NCI-H510A treated with DMSO at 0.1 percent for 48 hours (cell line): ENCODE measurements at places on chromosomes 7 and 10.

- DNase-seq = no peak
Observed at GRCh38 chr10:34644224-34644623, 170.9 kb downstream of the PARD3 start.

GRCh38 chr7:51645255-51645654, 328.6 kb upstream of the COBL start:
- no peak for DNase-seq

- DNase-seq = no peak
Observed at GRCh38 chr7:134186027-134186426, 58.9 kb downstream of the LRGUK start.

GRCh38 chr7:158955932-158956804, 99.8 kb downstream of the DYNC2I1 start:
- DNase-seq = no peak

DNA sequence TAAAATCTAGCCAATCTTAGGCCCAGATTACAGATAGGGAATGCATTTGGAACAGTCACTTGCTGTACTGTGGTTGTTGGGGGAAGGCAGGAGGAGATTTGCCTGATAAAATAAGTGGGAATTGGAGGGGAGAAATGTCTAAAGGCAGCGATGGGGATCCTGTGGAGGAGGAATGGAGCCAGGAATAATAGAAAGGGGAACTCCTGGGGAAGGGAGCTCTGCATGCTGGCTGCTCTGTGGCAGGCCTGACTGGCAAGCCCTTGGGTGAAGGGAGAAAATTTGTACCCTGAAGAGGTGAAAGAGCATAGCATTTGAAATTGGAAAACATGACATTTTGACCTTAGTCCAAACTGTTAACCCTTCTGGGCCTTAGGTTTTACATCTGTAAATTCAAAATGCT, 13.7 kb downstream of the MMP21 start:
- no peak for DNase-seq

GRCh38 chr10:103207141-103207540, 14.1 kb upstream of the NT5C2 start:
- DNase-seq = no peak

DNA sequence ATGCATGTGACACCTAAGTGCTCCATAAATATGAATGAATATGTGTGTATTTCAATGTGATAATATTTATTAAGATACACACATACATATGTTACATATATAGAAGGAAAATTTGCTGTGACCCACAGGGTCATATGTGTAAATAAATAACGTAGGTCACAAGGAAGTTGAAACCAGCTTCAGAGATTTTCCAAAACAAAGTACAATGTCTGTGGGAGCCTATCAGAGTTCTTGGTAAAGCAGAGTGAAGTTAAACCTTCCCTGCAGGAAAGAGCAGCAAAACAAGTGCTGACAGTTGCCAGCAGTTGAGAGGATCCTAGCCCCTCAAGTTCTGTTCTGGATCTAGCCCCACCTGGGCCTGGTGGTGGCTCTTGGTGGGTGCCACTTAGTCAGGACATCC, 91.2 kb downstream of the CCNY start:
- no peak for DNase-seq

GRCh38 chr7:99221866-99222265, 14.0 kb upstream of the KPNA7 start:
- DNase-seq = no peak

DNA sequence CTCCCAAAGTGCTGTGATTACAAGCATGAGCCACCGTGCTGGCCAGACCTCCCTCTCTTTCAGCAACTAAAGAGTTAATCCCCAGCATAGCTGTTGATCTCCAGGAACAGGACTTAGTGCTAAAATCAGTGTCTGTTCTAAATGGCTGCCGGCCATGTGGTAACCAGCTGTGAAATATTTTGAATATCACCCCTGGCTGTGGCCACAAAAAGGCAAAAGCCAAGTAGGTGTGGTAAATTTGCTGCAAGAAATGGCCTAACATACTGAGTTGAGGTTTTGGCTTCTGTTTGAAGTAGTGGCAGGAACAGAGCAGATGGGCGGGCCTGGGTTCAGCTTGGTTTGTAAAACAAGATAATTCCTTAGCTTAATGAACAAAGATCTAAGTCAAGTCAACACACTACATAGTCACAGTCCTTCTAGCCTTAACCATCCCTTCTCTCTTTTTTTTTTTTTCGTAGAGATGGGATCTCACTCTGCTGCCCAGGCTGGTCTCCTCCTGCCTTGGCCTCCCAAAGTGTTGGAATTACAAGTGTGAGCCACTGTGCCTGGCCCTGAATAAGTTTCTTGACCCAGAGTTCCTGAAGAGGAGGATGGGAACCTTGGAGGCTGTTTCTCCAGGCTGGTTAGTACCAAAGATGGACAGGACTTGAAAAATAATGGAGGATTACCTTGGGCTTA, 22.7 kb upstream of the AGFG2 start:
- no peak for DNase-seq

- DNase-seq = no peak
Observed at GRCh38 chr10:63670291-63670898, 149.2 kb downstream of the REEP3 start.

DNA sequence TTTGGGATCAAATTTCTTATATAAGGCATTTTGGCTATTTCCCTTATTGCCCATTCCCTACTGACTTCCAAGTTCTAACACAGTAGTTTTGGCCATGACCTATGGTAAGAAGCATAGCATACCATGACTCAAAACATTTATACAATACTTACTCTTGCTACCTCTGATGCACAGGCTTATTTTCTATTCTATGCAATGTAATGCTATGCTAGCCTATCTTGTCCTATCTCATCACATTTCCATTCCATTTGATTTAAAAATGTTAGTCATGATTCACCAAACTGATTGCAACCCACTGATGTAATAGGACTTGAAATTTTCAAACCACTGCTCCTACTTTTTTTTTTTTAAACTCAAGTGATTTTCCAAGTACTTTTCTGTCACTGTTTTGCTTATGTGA, 658.5 kb downstream of the TYW1 start:
- no peak for DNase-seq

GRCh38 chr10:132834311-132834761, 48.4 kb upstream of the NKX6-2 start:
- DNase-seq = no peak

DNA sequence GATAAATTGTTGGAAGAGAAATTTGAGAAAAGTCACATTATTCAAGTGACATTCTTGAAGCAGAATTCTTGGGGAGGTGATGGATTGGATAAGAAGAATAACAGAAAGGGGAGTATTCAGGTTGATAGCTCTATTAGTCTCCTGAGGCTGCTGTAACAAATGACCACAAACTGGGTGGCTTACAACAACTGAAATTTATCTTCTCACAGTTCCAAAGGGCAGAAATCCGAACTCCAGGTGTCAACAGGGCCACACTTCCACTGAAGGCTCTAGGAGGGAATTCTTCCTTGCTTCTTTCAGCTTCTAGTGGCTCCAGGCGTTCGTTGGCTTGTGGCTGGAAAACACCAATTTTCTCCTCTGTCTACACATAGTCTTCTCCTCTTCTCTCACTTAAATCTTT, 99.8 kb downstream of the TES start:
- DNase-seq = no peak

DNA sequence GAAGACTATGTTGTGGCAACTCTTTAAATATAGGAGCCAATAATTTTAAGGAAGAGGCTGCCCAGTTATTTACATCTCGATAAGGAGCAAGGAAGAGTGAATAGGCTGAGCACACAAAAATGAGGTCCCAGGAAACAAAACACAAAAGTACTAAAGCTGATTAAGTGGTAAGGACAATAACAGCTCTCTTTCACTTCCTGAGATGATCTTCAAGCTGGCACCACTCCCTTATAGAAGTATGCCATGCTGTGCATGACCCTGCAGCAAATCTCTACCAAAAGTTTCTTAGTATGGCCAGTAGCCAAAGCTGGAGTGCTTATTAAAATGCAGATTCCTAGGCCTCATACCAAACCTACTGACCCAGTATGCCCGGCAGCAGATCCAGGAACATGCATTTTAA, 39.7 kb downstream of the CADPS2 start:
- no peak for DNase-seq

DNA sequence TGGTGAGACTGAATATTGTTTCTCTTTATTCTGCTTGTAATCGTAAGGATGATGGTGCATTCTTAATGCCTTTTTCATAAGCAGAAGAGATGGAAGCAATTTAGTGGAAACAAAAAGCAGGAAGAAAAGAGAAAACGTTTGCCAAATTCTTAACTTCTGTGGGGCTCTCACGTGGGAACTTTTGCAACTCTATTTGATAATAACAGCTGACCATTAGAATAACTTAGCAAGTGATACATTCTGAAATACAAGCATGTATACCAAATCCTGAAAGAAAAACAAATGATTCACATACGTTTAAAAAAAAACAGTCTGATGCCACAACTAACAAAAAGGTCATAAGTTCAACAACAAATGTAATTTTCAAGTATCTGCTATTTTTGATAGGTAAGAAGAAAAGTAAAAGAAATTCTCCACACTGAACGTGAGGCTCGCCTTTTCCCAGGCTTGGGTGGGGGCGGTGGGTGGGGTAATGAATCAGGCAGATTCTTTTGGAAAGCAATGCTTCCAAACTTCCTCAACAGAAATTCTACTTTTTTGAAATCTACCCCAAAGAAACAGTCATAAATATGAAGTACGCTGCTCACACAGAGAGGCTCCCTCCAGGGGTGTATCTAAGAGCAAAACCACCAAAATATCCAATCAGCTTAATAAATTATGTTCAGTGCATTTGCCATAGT, 446.2 kb upstream of the MGMT start:
- no peak for DNase-seq

- DNase-seq = no peak
Observed at GRCh38 chr7:147161405-147161804, 1044.8 kb downstream of the CNTNAP2 start.

- DNase-seq = no peak
Observed at GRCh38 chr10:94104316-94105000, 110.7 kb downstream of the PLCE1 start.

DNA sequence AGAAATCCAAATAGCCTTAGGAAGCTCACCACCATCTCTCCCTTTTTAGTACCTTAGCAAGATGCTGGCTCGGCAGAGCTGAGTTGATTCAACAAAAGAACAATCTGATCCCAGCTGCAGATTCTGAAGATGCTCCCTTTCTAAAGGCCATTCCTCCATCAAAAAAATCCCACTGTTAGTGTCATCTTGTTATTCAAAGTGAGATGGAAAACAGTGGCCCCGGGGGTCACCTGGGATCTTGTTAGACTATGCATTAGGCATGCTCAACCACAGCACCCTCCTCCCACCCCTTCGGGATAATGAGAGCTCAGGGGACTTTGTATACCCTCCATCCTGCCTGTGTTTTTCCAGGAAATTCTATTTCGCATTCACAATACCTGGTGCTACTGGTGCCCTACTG, 2.4 kb downstream of the NCAPG2 start:
- no peak for DNase-seq

DNA sequence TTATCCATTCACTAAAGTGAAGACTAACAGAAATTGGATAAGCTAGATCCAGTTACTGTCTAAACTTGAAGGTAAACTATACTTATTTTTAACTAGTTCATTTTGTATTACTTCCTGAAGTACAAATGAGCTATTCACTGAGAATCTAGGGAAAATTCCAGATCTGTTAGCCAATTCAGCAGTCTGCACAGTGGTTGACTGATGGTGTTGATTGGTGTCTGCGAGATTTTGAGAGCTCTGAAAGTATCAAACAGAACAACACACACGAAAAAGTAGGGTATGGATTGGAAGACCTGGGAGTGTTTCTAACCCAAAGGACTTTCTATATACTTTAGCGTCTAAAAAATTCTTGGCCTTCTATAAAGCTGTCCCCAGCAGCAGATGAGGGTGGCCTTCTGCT, 33.6 kb upstream of the AGR2 start:
- DNase-seq = no peak

DNA sequence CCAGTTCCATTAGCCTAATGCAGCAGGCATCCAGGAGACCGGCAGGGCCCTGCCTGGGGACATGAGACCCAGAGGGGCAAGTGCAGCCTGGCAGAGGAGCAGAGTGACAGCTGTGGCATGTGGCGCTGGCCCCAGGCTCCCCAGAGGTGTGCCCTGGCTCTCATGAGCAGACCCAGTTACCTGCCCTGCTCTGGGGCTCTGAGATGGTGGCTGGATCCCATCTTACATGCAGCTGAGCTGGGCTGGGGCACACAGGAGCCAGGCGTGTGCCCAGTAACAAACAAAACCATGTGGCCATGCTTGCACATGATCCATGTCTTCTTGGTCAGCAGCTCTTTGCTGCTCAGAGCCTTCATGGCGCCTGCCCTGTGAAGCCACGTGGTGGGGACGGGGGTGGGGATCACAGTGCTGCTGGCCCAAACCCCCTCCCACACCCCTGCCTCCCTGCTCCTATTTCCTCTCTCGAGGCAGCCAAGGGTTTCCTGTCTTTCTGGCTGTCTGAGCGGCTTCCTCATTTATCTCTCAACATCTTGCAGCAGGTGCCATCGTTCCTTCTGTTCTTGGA, 40.3 kb upstream of the GTF2I start:
- peak; percentile 4 for DNase-seq

DNA sequence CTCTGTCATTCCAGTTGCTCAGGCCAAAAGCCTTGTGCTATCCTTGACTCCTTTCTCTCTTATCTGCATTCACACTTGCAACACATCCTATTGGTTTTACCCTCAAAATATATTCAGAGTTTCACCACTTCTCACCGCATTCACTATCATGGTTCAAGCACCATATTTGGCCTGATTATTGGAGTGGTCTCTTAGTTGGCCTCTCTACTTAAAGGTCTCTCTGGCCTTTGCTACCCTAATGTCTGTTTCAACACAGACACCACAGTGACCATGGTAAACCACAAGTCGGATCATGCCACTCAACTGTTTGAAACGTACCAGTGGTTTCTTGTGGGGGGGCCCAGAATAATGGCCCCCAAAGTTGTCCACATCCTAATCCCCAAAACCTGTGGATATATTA, 15.2 kb upstream of the PDZD8 start:
- no peak for DNase-seq
